ENCODE measurements at places on chromosomes 4 and X. TPM values are rescaled to one million over a fixed set of nuclear protein-coding genes. Genes with fewer than 3 reads are reported as not detected.

HTRA3 gene
- not detected for total RNA-seq

GLUD2 gene
- total RNA-seq = 0.23 TPM

AWAT2 gene
- total RNA-seq = not detected

SH3TC1 gene
- 45.4 TPM for total RNA-seq

ASB5 gene
- total RNA-seq = not detected

SMIM14 gene
- total RNA-seq = 14.1 TPM

VCX3B gene
- total RNA-seq = not detected

CDKL2 gene
- 0.46 TPM for total RNA-seq

PNMA5 gene
- not detected for total RNA-seq

PARM1 gene
- under 0.01 TPM for total RNA-seq

ZCCHC12 gene
- total RNA-seq = not detected

SLC25A5 gene
- total RNA-seq = 647 TPM

SLBP gene
- 80.0 TPM for total RNA-seq

SMIM43 gene
- not detected for total RNA-seq

GIMD1 gene
- total RNA-seq = not detected

PRDM8 gene
- total RNA-seq = 11.0 TPM

PNMA6A gene
- 0.11 TPM for total RNA-seq

GAGE12H gene
- not detected for total RNA-seq

ATP7A gene
- 2.3 TPM for total RNA-seq

CDS1 gene
- total RNA-seq = 20.6 TPM

EGF gene
- total RNA-seq = 1.5 TPM

CT45A1 gene
- total RNA-seq = not detected

All from hair follicular keratinocyte (primary cell).